ENCODE measurements at places on chromosomes 6 and 20. TPM values are rescaled to one million over a fixed set of nuclear protein-coding genes. Genes with fewer than 3 reads are reported as not detected.

Gene OR2J3
- not detected for total RNA-seq

DNA sequence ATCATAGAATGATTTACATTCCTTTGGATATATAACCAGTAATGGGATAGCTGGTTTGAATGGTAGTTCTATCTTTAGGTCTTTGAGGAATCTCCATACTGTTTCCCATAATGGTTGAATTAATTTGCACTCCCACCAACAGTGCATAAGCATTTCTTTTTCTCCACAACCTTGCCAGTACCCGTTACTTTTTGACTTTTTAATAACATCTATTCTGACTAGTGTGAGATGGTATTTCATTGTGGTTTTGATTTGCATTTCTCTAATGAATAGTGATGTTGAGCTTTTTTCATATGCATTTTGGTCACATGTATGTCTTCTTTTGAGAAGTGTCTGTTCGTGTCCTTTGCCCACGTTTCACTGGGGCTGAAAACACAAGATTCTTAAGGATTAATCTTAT, 107.3 kb downstream of the TINAG start:
- no peaks in the 10 kb centered on the region for H3K4me1 ChIP-seq
- no peaks in the 10 kb centered on the region for H3K27me3 ChIP-seq
- no peak overlapping the region for H3K4me3 ChIP-seq
- H3K27ac ChIP-seq = no peak overlapping the region
- DNase-seq = no peak

GRCh38 chr6:147903321-147903720, 394.8 kb downstream of the SAMD5 start:
- H3K36me3 ChIP-seq = no peaks in the 10 kb centered on the region
- no peak for DNase-seq
- H3K27ac ChIP-seq = no peak overlapping the region
- H3K27me3 ChIP-seq = no peaks in the 10 kb centered on the region

Gene SAMD10
- 23.7 TPM for total RNA-seq

DNA sequence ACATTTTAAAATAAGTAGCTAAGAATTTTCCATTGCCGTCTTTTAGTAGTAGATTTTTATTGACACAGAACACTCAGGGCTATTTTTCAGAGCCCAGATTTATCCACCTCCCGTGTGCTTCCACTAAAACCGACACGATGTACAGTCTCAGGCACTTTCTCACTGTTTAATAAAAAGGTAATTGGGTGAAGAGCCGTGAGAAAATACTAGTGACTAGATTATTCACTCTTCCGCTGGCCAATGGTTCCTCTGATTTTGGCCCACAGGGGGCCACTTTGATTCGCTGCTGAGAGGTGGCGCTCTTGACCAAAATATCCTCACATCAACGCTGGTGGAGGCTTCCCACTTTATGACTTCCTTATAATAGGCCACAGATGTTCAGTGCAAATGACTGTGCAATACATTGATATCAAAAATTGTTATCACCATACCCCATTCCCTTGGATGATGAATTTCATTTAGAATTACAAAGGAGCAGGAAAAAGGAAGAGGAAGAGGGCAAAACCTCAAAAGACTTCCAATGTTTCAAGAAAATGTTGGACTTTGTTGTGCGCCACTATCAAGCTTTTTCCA, 12.3 kb upstream of the HDDC2 start:
- H3K27me3 ChIP-seq = no peaks in the 10 kb centered on the region
- no peak overlapping the region for H3K27ac ChIP-seq
- H3K4me3 ChIP-seq = no peak overlapping the region
- H3K36me3 ChIP-seq = no peaks in the 10 kb centered on the region

Gene TULP1
- not detected for total RNA-seq

GRCh38 chr6:10586302-10586701, 65.2 kb downstream of the GCNT2 start:
- no peaks in the 10 kb centered on the region for H3K27me3 ChIP-seq
- no peak for DNase-seq
- H3K4me1 ChIP-seq = no peaks in the 10 kb centered on the region
- no peak overlapping the region for H3K4me3 ChIP-seq
- no peaks in the 10 kb centered on the region for H3K36me3 ChIP-seq
- H3K27ac ChIP-seq = no peak overlapping the region

Gene FERMT1
- 18.5 TPM for total RNA-seq
